ENCODE measurements at places on chromosomes 7 and 10. TPM values are rescaled to one million over a fixed set of nuclear protein-coding genes. Genes with fewer than 3 reads are reported as not detected.

- H3K27me3 ChIP-seq = no peaks in the 10 kb centered on the region
- H3K36me3 ChIP-seq = no peaks in the 10 kb centered on the region
- H3K4me3 ChIP-seq = no peak overlapping the region
- no peak for DNase-seq
- no peak overlapping the region for H3K27ac ChIP-seq
These were observed 2.3 kb upstream of the SMKR1 start for GRCh38 chr7:129499999-129500398.

GRCh38 chr10:95574649-95575365 lies 13.6 kb upstream of the SORBS1 start:
- H3K27ac ChIP-seq = no peak overlapping the region
- H3K4me3 ChIP-seq = no peak overlapping the region
- peaks cover 4% of the 10 kb centered on the region for H3K27me3 ChIP-seq
- no peak for DNase-seq
- no peaks in the 10 kb centered on the region for H3K36me3 ChIP-seq
- no peaks in the 10 kb centered on the region for H3K4me1 ChIP-seq

DNA sequence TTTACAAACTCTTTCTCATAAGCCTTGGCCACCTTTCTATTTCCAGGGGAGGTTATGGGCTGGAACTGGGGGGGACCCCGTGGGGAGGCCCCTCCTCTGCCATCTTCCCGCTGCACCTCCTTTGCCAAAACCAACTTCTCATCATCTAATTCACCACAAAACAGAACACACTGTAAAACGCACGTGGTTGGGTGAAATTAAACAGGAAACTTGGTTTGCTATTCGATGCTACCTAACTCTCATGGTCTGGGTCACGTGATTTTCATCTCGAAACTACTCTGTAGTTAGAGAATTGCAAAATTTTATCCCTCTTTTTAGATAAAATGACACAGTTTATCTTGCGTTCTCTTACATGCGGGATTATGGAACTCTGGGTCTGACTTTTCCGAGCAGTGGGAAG lies 242.0 kb downstream of the ZMYND11 start:
- no peak overlapping the region for H3K4me3 ChIP-seq
- H3K27me3 ChIP-seq = no peaks in the 10 kb centered on the region
- H3K36me3 ChIP-seq = peaks cover 9% of the 10 kb centered on the region
- H3K27ac ChIP-seq = no peak overlapping the region

The LBX1 gene
- not detected for total RNA-seq

The SPDYE2 gene
- total RNA-seq = not detected

GRCh38 chr7:126953461-126953860 lies 299.3 kb downstream of the GRM8 start:
- H3K4me1 ChIP-seq = no peaks in the 10 kb centered on the region
- DNase-seq = no peak

- H3K4me1 ChIP-seq = no peaks in the 10 kb centered on the region
- peaks cover 17% of the 10 kb centered on the region for H3K27me3 ChIP-seq
- H3K36me3 ChIP-seq = no peaks in the 10 kb centered on the region
- no peak for DNase-seq
These were observed 311.7 kb upstream of the NEBL start for GRCh38 chr10:21208666-21209316.

DNA sequence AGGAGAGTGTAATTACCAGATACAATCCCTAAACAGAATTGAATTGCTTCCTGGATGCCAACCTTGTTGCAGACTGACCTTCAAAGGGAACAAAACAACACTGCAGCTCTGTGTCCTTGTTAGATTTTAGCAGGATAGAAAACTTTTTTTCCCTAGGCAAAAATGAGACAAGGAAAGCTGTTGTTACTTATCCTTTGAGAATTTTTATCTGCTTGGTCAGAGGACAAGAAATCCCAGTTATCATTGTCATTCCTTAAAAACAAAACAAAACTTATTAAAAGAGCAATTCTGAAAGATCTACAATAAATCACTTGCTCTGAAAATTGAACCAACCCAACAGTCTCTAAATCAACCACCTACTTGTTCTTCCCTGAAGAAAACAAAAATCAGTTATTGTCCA lies 652.6 kb downstream of the REEP3 start:
- no peak overlapping the region for H3K27ac ChIP-seq
- no peaks in the 10 kb centered on the region for H3K27me3 ChIP-seq
- H3K4me1 ChIP-seq = no peaks in the 10 kb centered on the region
- H3K36me3 ChIP-seq = no peaks in the 10 kb centered on the region

The UCMA gene
- not detected for total RNA-seq

The ITGA8 gene
- not detected for total RNA-seq

DNA sequence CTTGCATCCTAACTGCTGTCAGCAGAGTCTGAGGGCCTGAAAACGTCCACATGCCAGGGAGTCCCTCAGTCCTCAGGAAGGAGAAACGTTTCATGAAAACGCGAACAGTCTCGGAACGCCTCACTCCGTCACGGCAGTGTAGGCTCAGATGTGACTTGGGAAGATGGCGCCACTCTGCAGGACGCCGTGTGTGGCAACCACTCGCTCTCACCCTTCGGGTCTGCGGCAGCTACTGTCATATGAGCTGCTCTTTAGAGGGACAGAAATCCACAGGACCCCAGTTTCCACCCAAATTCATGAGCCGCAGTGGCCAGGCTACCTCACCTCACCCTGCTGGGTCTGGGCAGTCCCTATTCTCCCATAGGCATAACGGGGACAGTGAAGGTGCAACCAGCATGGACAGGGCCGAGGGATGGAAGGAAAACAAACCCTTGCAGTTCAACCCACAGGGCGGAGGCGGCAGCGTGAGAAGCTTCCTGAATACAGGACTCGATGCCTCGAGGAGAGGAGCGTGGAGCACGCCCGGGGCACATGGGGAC lies 438.3 kb downstream of the DNAJB6 start:
- H3K27ac ChIP-seq = no peak overlapping the region
- DNase-seq = no peak
- H3K27me3 ChIP-seq = peaks cover 27% of the 10 kb centered on the region
- H3K4me3 ChIP-seq = no peak overlapping the region
- peaks cover 2% of the 10 kb centered on the region for H3K36me3 ChIP-seq

GRCh38 chr10:71222601-71223346 lies 10.4 kb downstream of the UNC5B start:
- no peak for DNase-seq
- no peak overlapping the region for H3K4me3 ChIP-seq
- no peak overlapping the region for H3K27ac ChIP-seq
- H3K27me3 ChIP-seq = peaks cover 21% of the 10 kb centered on the region

GRCh38 chr10:59805014-59805413 lies 51.8 kb upstream of the MRLN start:
- no peak overlapping the region for H3K27ac ChIP-seq
- DNase-seq = no peak
- peaks cover 24% of the 10 kb centered on the region for H3K36me3 ChIP-seq
- peaks cover 3% of the 10 kb centered on the region for H3K4me1 ChIP-seq

The OLAH gene
- total RNA-seq = 2.0 TPM

The PLXNA4 gene
- 0.12 TPM for total RNA-seq

The PVRIG gene
- total RNA-seq = 33.4 TPM

GRCh38 chr7:139389774-139390173 lies 30.1 kb downstream of the LUC7L2 start:
- peaks cover 24% of the 10 kb centered on the region for H3K4me1 ChIP-seq
- H3K27ac ChIP-seq = no peak overlapping the region
- H3K27me3 ChIP-seq = no peaks in the 10 kb centered on the region

Measured in activated naive CD8-positive, alpha-beta T cell treated with anti-CD3 and anti-CD28 coated beads for 36 hours (primary cell).